H1 (cell line): ENCODE measurements at places on chromosomes 6 and 20. TPM values are rescaled to one million over a fixed set of nuclear protein-coding genes. Genes with fewer than 3 reads are reported as not detected.

The NOL7 gene
- 67.8 and 70.4 TPM in 2 replicates for total RNA-seq

The TENT5A gene
- total RNA-seq, result 2.9 and 3.1 TPM in 2 replicates

- DNase-seq, result no peak
Measured at GRCh38 chr20:57437267-57437666, 46.1 kb downstream of the RBM38 start.

DNA sequence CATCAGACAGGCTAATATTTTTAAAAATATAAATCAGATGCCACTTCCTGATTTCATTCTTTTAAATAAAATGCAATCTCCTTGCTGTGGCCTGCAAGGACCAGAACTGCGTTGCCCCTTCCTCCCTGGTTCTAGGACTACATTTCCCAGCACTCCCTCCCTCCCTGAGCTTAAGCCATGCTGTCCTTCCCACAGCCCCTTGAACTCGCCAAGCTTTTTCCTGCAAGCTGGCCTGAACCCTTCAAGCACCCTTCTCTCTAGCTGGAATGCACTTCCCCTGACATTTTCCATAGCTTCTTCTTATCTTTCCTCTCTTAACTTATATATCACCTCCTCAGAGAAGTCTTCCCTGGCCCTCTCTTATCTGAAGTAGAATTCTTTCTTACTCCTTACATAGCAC, 6.1 kb upstream of the DOK5 start:
- no peak for DNase-seq

The APOBEC2 gene
- not detected in 2 replicates for total RNA-seq

The IL17F gene
- total RNA-seq, result not detected in 2 replicates

DNA sequence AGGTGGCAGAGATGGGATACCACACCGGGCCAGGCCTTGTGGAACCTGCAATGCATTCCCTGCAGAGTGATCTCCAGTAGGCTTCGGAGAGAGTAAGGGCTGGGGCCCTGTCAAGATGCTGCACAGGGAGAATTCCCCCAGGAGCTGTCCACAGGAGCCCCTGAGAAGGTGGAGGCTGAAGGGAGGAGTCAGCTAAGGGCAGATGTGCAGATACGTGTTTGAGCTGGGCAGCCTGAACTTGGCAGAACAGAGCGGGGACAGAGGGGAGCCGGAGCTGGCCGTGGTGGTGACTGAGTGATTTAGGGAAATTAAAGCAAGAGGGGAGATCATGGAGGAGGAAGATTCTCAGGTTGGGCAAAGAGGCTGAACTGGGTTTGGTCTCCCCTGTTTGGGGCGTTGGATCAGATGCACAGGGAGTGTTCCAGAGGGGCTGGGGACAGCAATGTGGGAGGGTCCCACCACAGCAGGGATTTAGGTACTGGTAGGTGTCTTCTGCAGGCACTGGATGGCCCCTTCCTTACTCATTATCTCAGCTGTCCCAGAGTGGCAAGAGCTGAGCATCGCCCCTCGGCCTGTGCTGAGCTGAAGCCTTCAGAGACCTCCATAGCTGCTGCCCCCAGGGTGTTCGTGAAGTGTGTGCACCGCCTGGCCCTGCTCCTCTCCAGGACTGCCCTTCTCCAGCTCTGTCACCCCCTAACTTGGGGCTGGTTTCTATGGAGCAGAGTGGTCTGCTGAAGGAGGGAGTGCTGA, 3.8 kb upstream of the NCR2 start:
- DNase-seq, result no peak

The MUC22 gene
- not detected in 2 replicates for total RNA-seq

GRCh38 chr6:32074996-32075532, 34.1 kb downstream of the TNXB start:
- DNase-seq, result no peak

GRCh38 chr6:170178561-170179477, 112.1 kb downstream of the DLL1 start:
- no peak for DNase-seq

The MGME1 gene
- 56.3 and 59.0 TPM in 2 replicates for total RNA-seq

DNA sequence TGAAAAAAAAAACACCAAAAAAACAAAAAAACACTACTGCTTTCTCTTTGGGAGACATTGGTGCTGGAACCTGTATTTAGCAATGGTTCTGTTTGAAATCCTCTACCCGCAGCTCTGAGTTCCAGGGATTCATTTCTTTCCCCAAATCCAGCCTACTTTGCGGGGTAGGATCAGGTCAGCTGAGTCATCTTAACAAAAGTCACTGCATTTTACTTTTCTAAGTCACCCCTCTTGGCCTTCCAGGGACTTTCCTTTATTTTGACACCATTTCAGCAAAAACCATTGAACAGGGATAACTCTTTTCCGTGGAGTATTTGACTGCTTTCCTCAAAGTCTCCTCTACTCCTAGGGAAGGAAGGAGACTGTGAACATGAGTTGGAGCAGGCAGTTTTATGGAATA, 837.6 kb downstream of the MAFB start:
- no peak for DNase-seq

GRCh38 chr6:108653949-108654348, 93.2 kb downstream of the FOXO3 start:
- no peak for DNase-seq

DNA sequence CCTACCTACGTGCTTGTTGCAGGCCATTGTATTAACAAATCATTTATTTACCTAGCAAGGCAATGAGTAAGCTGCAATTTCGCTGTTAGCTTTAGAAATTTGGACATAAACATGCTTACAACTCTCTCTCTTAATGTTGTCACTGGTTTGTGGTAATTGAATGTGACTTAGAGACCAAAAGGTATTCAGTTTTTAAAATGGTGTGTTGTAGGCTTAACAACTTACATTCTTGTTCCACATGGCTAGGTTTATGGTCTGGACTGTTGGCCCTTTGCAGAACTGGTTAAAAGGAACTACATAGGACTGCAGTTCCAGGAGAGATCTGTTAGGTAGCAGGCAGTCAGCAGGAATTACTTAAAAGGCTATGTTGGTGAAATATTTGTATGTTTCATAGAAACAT, 10.3 kb upstream of the CTAGE9 start:
- no peak for DNase-seq
